ENCODE measurements at places on chromosomes 16 and 17. TPM values are rescaled to one million over a fixed set of nuclear protein-coding genes. Genes with fewer than 3 reads are reported as not detected.

DNA sequence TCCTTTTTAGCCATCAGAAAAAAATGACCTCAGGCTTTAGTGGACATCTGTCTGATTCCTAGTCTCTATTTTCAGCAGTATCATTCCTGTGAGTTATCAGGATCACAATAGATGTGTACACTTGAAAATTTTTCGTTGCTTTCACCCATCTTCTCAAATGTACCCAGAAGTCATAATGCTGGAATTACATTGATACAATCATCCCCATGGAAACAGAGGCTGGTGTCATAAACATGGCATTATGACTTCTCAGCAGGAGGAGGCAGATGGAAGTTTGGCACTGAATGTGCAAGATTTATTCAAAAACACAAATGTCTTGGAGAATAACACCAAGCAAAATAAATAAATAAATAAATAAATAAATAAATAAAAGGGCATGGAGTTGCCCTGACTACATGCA, 292.5 kb downstream of the PHKB start:
- DNase-seq: no peak

- DNase-seq: peak; percentile 33
These were observed 16.1 kb upstream of the GNA13 start for GRCh38 chr17:65072660-65073071.

GRCh38 chr17:44607836-44608690, 48.2 kb upstream of the MEIOC start:
- DNase-seq: no peak

GRCh38 chr16:31458073-31458843, 1.0 kb upstream of the ARMC5 start:
- DNase-seq: peak; percentile 68

The CES1 gene
- not detected for total RNA-seq

GRCh38 chr17:30477774-30478115, 537 bp downstream of the GOSR1 start:
- DNase-seq: no peak

DNA sequence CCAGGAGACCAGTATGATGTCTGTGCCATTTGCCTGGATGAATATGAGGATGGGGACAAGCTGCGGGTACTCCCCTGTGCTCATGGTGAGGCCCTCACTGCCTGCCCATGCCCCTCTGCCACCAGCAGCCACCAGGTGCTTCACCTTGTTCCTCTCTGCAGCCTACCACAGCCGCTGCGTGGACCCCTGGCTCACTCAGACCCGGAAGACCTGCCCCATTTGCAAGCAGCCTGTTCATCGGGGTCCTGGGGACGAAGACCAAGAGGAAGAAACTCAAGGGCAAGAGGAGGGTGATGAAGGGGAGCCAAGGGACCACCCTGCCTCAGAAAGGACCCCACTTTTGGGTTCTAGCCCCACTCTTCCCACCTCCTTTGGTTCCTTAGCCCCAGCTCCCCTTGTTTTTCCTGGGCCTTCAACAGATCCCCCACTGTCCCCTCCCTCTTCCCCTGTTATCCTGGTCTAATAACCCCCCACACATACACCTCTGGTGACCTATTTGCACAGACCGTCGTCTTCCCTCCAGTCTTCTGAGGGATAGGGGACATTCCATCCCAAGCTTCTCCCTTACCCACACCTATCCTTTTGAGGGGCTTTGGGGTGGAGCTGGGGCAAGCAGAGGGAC, 3.7 kb downstream of the PFN1 start:
- DNase-seq: no peak

- DNase-seq: no peak
These were observed 4.9 kb downstream of the KCTD2 start for GRCh38 chr17:75051941-75052340.

DNA sequence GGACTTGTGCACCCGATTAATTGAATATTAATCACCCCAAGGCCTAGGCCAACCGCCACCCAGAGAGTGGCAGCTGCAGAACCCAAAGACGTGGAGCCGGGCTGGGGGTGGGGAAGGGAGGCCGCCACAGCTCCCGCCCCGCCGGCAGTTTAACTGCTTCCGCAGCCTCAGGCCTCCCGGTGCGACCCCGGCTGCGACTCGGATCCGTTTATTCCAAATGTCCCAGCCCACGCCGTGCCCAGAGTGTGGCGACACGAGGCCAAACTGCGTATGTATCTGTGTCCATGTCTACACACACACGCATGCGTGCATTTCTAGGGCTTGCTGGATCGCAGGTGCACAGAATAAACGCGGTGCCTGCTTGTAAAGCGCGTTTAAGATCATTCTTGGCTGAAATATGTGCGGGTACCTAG, 802 bp upstream of the TOB1 start:
- DNase-seq: peak; percentile 79

DNA sequence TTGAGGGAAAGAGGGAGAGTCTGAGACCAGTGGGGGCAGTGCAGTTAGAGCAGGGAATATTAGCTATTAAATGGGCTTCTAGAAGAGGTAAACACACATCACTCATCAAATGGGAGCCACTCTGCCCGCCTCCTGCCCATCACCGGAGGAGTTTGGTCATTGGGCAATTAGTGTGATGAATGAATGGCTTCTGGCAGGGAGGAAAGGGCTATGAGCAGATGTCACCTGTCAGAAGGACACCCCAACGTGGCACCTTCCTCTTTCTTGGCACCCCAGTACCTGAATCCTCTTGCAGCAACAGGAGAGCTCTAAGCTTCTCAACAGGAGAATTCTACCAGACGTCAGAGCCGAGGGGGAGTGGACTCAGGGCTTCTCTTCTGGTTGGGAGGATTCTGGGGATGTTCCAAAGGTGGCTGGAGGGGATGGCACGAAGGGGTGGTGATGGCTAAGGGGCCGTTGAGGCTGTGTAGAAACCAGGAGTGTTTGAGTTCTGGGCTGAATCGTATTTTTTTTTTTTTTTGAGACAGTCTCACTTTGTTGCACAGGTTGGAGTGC, 11.0 kb downstream of the C1QTNF1 start:
- DNase-seq: no peak

DNA sequence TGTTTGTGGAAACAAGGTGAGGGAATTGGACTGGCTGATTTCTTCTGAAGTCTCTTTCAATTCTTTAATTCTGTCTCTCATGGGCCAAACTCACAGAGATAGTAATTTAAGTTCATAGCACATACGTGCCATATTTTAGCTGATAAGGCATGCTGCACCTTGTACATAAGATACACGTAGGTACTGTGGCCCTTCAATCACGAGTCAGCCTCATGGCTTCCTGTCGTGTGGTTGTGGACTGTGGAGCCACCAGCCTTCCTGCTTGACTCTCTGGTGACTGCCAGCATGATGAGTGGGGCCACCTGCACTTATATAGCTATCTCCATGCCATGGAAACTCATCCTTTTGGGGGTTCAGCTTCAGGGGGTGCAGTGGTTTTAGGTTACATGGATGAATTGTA, 25.1 kb downstream of the KSR1 start:
- DNase-seq: no peak

GRCh38 chr16:64469906-64470702, 651.8 kb downstream of the CDH11 start:
- no peak for DNase-seq

DNA sequence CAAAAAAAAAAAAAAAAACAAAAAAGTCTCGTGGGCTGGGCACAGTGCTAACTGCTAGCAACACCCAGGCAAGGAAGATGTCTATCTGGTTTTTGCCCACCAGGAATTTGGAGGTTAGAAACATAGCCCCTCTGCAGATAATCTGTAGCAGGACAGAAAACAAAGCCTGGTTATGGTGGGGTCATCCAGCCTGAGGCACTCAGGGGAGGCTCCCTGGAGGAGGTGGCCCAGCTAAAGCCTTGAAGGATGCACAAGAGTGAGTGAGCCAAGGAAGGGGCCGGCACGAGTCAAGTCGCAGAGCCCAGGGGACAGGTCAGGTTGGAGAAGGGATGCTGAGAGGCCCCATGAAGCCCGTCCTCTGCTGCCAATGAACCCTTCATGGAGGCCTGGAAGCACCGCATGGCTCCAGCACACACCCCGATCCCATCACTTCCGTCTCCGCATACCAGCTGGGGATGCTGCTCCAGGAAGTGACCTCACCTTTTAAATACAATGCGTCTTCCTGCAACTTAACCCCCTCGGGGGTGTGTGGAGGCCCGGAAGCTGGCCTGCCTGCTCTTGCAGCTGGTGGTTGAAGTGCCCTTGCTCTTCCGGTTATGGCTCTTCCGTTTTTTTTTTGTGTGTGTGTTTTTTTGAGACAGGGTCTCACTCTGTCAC, 86.5 kb downstream of the ENGASE start:
- DNase-seq: no peak

- DNase-seq: no peak
These were observed 62.4 kb upstream of the MED9 start for GRCh38 chr17:17414341-17414805.

The ABCC1 gene
- 51.5 TPM for total RNA-seq

DNA sequence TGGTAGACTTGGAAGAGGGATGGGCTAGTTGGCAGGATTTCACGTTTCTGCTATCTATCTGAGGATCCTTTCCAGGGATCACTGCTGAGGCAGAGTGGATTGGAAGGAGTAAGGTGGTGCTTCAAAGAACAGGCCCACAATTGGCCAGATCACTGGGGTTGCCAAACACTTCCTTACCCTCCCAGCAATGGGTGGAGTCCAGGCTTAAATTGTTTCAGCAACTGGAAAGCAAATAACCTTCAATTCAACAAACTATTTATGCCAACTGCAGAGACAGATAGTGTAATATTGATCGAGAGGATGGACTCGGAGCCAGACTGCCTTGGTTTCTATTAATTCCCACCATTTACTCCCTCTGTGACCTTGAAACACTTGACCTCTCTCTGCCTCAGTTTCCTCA, 2.1 kb downstream of the ARRB2 start:
- no peak for DNase-seq

DNA sequence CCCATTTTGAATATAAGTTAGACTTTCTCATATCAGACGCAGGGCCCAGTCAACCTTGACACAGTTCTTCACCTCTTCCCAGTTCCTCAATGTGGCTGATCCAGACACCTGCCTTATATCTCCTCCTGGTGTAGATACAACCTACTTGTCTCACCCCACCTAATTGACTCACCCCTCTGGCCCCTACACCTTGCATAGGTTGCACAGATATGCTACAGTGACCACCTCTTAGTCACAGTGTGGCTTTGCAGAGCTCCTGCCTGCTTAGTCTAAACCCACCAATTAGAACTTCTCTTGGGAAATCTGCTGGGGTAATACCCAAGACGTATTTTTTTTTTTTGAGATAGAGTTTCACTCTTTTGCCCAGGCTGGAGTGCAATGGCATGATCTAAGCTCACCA, 16.8 kb downstream of the CHP2 start:
- DNase-seq: no peak

The TGFB1I1 gene
- 20.3 TPM for total RNA-seq

The MVP gene
- total RNA-seq: 282 TPM

GRCh38 chr17:36614933-36615332, 13.6 kb downstream of the MRM1 start:
- DNase-seq: no peak

- no peak for DNase-seq
These were observed 9.2 kb upstream of the CCL22 start for GRCh38 chr16:57349212-57350031.

- DNase-seq: no peak
These were observed 23.0 kb downstream of the ADGRG5 start for GRCh38 chr16:57565461-57565860.

DNA sequence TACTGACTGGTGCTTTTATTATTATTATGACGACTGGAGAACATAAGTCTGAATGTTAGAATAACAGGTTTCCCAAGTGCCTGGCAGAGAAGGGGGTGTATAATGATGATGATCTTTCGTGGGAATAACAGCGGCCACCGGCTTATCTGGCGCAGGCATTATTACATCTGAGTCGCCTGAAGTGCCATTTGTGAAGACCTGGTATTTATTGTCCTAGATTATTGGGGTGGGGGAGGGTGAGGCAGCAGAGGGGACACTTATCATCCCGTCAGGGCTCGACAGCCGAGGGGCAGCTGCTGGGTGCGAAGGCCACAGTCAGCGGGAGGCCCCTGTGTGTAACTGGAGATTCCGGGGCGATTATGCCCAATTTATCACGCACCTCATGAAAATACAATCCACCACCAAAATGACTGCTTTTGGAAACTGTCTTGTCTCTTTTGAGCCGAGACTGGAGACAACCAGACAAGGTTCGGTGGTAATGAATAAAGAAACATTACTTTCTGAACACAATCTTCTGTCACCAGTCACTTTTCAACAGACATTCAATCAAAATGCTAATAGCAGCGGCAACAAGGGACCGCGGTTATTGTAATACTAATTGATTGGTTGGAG, 199.3 kb downstream of the CCDC182 start:
- DNase-seq: no peak

DNA sequence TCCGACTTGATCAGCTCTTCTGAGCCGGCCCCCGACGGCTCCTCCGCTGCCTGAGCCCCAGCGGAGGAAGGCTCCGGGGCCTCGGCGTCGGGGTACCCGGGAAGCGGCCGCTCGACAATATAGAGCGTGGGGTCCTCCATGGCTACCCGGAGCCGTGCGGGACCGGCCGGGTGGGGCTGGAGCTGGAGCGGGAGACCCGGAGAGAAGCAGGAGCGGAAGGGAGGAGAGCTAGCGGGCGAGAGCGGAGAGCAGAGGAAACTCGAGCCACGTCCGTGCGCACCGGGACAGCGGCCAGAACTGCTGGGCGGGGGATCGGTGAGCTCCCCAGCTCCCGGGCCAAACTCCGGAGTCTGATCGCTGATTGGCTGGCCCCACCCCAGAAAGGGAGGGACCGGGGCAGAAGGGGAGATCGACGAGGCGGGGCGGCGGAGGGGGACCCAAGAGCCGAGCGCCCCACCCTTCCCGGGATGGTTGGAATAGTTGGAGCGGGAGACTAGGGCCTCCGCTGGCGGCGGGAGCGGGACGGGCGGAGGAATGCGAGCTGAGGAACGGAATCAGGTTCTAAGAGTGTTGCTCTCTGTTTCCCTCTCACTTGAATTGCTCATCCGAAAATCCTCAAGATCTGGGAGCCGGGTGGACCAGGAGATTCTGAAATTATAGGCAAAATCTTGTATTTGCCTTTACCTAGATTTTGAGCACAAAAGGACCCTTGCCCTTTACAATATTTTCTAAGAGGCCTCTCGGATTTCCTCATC, at the start of gene CAVIN1:
TSS of gene CAVIN1 (minus strand) at position 299 of the 755 bp plus-strand sequence. CDS start at position 140, 159 bp downstream.
- DNase-seq: peak; percentile 98

The KRT9 gene
- total RNA-seq: not detected

GRCh38 chr17:41433586-41433985, 7.2 kb downstream of the KRT38 start:
- no peak for DNase-seq

Data from Caki2 (cell line).